ENCODE measurements at places on chromosomes 7 and 10. TPM values are rescaled to one million over a fixed set of nuclear protein-coding genes. Genes with fewer than 3 reads are reported as not detected.

Gene PRLHR
- 1.1 TPM for polyA plus RNA-seq

Gene TRPV5
- 0.73 TPM for polyA plus RNA-seq

Gene GPR85
- 3.1 TPM for polyA plus RNA-seq

Gene CYP3A7
- 1.8 TPM for polyA plus RNA-seq

Gene RASSF4
- polyA plus RNA-seq: 26.0 TPM
